ENCODE measurements at places on chromosomes 1 and 21.
A peak's percentile ranks its signal among the peaks of the same experiment; 100 is the strongest.

DNA sequence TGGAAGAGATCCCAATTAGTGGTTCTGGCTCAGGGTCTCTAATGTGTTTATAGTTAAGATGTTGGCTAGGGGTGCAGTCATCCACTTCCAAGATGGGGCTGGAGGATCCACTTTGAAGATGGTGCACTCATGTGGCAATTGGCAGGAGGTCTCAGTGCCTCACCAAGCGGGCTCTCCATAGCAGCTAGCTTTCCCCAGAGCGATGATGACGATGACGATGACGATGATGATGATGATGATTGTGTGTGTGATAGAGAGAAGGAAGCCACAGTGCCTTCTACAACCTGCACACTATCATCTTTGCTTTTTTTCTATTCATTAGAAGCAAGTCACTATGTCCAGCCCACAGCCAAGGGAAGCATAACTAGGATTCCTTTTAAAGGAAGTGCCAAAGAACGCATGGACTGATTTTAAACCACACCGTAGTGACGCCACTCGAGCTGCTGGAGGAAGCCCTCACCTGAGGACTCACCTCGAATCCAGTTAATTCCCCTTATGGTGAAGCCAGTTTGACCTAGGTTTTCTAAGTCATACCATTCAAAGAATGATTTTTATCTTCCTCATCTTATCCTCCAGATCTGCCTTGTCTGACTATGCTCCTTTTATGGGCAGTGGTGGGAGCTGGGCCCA is 49.4 kb downstream of the SRRM1 start:
- DNase-seq = no peak

DNA sequence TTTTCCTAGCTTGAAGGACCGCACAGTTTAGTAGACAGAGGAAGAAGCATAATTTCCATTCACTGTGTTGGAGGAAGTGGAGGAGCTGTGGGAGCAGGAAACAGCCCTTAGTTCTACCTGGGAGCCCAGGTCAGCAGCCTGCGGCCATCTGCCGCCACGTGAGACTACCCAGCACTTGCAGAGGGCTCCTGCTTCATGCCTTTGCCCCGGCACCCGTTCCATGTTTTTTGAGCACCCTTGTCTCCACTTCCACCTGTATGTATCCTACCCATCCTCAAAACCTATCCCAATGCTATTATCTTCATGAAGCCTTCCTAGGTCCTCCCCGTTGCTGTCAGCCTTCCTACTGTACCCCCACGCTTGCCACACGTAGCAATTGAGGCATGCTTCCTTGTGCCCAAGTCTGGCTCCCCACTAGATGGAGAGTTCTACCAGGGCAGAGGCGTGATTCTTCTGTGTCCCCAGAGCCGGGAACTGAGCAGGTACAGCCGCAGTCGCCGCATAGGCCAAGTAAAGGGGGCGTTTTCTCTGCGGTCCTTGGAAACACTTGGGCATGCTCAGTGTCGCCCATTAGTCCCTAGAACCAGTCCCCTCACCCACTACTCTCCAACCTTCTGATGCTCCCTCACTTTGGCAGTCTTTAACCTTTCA is 1.9 kb downstream of the SLC6A9 start:
- no peak for DNase-seq

- DNase-seq = no peak
Observed at GRCh38 chr21:38376235-38376634, 119.4 kb downstream of the KCNJ15 start.

DNA sequence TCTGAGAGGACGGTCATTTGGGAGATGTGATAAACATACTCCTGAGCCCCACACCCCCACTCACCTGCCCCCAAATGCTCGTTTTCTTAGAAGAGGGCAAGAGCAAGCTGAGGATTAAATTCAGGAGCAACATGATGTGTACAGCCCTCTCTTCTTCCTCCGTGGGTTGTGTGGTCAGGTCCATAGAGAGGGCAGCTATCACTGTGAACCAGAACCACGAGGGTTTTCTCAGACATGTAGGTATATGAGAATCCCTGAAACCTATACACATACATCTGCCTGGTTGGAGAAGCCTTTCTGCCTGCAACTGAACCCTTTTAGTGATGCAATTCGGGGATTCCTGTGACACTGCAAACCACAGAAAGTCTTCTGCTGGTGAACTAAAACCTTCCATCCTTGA is 38.9 kb downstream of the PGM1 start:
- DNase-seq = no peak

- DNase-seq = no peak
Observed at GRCh38 chr1:239786464-239786863, 305.2 kb upstream of the FMN2 start.

- no peak for DNase-seq
Observed at GRCh38 chr1:100449477-100449876, 88.5 kb upstream of the GPR88 start.

DNA sequence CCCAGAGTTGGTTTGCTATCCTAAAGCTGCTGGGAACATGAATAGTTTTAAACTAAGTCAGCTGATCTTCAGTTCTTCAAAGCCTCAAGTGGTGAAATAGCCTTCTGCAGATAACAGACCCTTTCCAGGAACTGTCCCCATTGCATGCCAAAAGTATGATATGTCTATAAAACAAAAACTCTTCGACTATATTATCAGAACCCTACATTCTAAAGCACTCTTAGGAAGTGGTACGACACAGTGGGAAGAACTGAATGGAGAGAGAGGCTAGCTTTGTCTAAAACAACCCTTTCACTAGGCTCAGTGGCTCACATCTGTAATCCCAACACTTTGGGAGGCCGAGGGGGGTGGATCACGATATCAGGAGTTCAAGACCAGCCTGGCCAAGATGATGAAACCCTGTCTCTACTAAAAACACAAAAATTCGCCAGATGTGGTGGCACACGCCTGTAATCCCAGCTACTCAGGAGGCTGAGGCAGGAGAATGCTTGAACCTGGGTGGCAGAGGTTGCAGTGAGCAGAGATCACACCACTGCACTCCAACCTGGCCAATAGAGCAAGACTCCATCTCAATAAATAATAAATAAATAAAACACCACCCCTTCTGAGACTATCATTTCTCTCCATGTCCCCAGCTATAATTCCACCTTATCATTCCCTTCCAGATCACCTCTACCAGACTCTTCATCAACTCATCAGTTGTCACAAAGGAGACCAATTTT is 2.2 kb upstream of the FRRS1 start:
- DNase-seq = peak; percentile 13

DNA sequence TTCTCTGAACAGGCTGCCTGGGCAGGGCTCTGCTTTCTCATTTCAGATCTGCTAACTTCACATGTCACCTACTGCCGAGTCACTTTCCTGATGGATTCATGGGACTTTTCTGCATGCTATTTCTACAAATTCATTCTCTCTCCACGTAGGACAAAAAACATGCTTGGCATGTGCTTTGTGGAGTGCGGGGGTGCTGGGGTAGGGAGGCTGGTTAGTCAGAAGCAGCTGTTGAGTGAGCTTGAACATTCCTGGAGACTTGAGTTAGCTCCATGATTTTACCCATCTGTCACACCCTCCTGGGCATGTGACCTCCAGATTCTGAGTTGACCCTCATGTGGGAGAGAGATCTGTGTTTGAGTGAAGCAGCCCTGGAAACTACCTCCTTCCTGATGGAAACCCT is 71.4 kb downstream of the UCK2 start:
- peak; percentile 99 for DNase-seq

DNA sequence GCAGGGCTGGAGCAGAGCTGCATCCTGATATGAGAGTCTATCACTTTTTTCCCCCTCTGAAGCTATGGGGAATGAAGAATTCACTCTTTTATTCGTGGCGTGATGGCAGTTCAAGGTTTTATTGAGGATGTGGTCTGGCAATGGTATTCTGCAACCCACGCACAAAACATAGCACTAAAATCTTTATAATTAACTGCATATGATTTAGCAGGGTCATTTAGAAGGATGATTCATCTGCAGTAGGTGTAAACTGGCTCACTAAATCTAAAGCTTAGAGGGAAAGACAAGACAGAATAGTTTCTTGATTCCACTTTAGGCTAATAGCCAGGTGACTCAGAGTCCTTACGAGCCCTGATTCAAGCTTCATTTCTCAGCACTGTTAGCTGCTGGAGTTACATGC is 25.0 kb upstream of the CHRM3 start:
- no peak for DNase-seq

GRCh38 chr1:59444520-59444919 is 147.6 kb downstream of the FGGY start:
- DNase-seq = no peak

DNA sequence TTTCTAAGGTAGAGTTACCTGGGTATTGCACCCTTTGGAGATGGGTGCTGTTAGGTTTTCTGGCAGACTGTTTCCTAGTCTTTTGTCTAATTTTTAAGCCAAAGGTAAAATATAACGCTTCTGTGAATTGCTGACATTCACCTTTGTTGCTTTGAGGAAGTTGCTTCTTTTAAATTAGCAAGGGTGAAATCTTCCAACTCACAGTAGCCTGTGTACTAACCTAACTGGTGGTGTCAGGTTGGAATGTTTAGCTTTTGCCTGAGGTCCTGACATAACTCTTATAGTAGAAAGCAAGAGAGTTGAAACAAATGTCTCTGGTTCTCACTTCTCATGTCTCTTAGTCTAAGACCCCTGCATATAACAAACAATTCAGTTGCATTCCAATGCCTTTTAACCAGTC is 61.1 kb upstream of the LPGAT1 start:
- no peak for DNase-seq

DNA sequence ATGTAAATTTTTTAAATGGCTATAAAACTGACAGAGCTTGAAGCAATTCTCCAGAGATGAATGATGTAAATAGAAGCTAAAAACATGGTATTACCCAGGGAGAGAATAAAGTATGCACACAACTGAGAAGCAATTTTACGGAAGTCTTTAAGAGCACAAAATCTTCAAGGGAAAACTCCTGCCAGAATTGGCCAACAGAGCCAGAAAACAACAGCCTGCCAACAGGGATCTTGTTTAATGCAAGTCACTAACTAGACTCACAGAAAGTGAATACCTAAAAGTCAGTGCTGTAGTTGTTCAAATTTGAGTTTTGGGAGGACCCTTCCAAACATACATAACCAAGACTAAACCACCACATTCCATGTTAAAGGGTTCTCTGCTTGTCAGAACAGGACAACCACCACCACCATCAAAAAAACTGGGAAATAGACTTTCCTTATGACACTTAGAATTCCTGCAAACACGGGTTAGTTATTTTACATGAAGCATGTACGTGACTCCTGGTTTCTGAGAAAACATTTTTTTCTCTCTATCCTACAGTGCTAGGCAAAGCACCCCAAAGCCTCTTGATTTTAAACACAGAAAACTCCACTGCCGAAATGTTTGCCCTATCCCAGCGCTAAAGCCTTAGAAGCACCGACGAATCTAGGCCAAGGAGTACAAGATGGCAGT is 1.6 kb downstream of the EPS15 start:
- DNase-seq = peak; percentile 59

DNA sequence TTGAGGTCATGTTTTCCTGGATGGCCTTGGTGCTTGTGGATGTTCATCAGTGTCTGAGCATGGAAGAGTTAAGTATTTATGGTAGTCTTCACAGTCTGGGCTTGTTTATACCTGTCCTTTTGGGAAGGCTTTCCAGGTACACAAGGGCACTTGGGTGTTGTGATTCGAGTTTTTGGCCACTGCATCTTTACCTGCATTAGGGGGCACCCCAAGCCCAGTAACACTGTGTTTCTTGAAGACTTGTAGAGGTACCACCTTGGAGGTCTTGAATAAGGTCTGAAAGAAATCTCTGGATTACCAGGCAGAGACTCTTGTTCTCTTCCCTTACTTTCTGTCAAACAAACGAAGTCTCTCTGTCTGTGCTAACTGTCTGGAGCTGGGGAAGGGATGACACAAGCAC is 34.4 kb upstream of the ROR1 start:
- no peak for DNase-seq

GRCh38 chr1:91791691-91792488 is 94.1 kb downstream of the TGFBR3 start:
- DNase-seq = no peak

- peak; percentile 61 for DNase-seq
Observed at GRCh38 chr1:41920658-41921057, 1.9 kb upstream of the HIVEP3 start.

GRCh38 chr1:175823406-175823805 is 80.0 kb upstream of the TNR start:
- no peak for DNase-seq

DNA sequence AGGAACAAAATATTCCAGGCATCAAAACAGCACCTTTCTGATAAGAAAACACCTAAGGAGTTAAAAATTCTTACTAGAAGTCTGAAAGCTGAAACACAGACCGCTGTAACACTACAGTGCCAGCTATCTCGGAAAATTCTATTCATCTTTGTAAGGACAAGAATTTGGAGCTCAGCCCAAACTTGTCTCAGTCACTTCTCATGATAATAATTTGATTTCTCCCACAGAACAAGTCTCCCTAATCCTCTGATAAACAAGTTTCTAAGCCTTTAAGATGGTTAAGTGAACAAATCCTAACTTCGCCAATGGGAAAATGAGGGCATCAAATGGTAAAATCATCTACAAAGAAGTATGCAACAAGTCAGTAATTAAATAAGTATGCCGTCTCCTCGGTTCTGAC is 59.9 kb downstream of the SIPA1L2 start:
- no peak for DNase-seq

- DNase-seq = no peak
Observed at GRCh38 chr1:36752431-36752830, 269.7 kb upstream of the CSF3R start.

DNA sequence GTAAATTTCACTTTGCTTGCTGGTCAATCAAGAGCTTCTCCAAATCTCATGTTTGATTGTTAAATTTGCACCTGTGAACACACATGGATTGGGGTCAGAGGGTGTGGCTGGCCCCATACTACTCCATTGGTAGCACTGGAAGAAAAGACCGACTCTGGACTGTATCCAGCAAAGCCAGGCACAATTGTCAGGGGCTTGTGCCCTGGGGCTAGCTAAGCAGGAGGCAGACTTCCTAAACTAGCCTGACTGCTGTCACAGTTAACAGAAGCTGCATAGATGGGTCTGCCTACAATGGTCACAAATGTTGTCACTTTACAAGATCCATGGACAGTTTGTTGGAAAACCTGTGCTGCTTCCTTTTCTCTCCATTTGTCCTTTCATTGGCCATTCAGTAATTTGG is 421.0 kb downstream of the DSCAM start:
- DNase-seq = no peak

Data from cardiac fibroblast (primary cell).